ENCODE measurements at places on chromosomes 11 and 22.

- DNase-seq, result no peak
These were observed 16.1 kb upstream of the MS4A7 start for GRCh38 chr11:60362241-60362640.

DNA sequence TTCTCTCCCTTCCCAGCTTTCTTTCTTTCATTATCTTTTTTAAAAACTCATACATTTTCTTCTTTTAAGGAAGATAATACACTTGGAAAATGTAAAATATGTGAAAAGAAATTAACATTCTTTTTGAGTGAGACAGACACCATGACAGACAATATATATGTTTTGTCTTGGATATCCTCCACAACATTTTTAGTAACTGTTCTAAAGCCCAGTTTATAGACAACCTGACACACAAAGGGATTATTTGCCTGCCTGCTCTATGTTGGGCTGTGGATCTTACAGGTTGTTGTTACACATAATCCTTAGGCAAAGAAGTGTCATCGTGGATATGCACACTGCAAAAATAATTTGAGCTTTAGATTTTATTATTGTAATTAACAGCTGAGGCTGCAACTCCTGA lies 301.4 kb upstream of the PDGFD start:
- no peak for DNase-seq

GRCh38 chr22:17242641-17243040 lies 23.4 kb upstream of the ADA2 start:
- DNase-seq, result no peak

DNA sequence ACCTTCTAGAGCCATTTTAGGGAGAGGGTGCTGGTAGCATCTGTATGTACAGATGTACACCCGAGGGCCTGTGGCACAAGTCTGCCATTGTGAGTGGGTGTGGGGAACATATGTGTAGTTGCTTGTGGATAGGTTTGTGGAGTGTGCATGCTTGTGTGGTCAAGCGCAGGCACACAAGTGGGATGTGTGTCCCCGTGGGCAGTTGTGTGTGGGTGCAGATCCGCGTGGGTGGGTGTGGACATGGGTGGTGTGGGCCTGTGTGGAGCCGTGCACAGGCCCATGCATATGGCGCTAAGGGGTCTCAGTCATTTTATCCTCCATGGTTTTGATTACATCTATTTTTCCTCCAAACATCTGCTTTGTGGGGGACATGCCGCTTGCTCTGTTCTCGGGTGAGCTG lies 28.8 kb downstream of the ALX4 start:
- DNase-seq, result no peak

- DNase-seq, result no peak
These were observed 880.0 kb downstream of the BRD1 start for GRCh38 chr22:48947636-48948035.

GRCh38 chr22:35484651-35485556 lies 55.7 kb upstream of the RASD2 start:
- no peak for DNase-seq

- DNase-seq, result peak; percentile 89
These were observed 5.9 kb downstream of the CENPM start for GRCh38 chr22:41940832-41941765.

- no peak for DNase-seq
These were observed 25.5 kb downstream of the TCP11L1 start for GRCh38 chr11:33064866-33065265.

- DNase-seq, result no peak
These were observed 124.7 kb downstream of the PARVA start for GRCh38 chr11:12502046-12502445.

DNA sequence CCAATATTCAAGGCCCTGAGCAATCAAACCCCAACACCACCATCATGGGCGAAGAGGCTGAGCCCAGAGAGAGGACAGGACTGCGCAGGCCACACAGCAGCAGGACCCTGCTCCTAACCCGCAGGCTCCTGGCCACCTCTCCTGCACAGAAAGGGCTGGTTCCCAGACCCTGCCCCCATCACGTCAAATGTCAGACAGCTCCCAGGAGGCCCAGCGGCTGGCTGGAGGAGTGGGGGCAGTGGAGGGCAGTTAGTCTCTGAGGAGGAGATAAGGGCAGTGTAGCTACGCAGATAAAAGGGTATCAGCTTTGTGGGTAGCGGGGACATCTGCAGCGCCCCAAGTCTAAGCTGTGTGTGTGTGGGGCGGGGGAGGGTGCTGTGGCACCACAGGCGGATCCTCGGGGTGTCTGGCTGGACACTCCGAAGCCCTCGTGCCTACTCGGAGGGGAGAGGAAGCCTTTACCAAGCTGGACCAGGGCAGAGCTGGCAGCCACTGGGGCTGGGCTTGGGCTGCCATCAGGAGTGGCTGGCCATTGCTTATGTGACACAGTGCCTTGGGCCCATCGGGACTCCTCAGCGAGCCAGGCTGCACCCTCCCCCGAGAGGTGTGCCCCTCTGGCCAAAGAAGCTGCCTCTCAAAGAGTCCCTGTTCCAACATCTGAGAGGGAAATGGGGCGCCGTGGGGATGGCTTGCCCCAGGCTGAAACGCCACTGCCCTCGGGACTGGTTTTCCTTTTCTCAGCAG lies 21.5 kb downstream of the FADS3 start:
- no peak for DNase-seq

- DNase-seq, result no peak
These were observed at the start of gene PVALB for GRCh38 chr22:36816636-36817524. Gene PVALB (minus strand): TSS chr22:36817035. CDS start chr22:36817005, 30 bp downstream.

DNA sequence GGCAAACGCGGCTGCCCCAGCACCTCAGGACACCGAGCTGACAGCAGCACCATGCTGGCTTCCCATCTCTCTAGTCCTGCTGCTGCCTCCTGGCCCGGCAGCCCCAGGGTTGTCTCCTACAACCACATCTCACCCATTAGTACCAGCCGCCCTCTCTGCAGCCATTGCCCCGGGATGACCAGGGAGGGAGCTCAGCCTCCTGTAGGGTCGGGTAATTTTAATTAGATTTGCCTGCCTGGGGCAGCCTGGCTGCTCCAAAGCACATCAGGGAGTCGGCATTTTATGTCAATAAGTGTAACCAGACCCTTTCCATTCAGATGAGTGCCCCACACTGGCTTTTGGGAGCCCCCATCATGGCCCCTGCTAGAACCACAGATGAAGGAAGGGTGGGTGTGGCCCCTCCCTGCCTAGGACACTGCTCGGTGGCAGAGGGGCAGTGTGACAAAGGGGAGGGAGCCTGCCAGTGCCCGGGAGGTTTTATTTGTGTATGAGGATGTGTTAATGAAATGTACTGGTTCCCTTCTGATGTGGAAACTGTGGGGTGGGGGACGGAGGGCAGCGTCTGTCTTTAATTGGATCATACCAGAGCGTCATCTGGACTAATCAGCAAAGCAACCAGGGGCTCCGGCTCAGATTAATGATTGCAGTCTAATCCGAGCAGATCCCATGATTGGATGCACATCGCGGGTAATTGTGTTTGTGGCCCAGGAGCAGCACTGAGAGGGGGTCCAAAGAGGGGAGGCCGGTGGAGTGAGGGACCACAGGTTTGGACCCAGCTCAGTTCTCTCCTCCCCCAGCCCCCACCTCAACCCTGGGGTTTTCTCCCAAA lies 125.3 kb downstream of the FEZ1 start:
- DNase-seq, result no peak

- DNase-seq, result no peak
These were observed 3.3 kb upstream of the BEST1 start for GRCh38 chr11:61946894-61947293.
